GM12864 (cell line): ENCODE measurements at places on chromosomes 12 and 14.

GRCh38 chr12:64566122-64566521, 44.2 kb upstream of the RASSF3 start:
- DNase-seq: no peak

GRCh38 chr12:90098132-90098779, 389.6 kb upstream of the ATP2B1 start:
- DNase-seq: no peak

DNA sequence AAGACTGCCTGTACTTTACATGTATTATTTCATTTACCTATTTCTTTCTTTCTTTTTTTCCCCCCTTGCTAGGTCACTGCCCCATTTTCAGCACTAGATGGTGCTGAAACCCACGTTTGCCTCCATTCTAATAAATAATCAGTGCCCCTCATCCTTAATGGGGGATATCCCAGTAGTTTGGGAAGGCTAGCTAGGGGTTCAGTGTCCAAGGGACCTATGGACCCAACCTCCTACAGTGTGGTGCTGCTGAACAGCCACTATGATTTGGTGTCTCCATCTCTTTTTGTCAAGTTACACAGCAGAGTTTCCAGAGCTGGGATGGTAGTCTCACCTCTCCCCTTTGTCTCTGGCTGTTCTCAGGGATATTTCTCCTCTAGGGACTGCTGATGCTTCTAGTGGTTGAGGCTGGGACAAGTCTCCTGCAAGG, 6.5 kb upstream of the HCFC2 start:
- no peak for DNase-seq

- no peak for DNase-seq
Measured at GRCh38 chr14:102908766-102909455, 13.6 kb upstream of the AMN start.

DNA sequence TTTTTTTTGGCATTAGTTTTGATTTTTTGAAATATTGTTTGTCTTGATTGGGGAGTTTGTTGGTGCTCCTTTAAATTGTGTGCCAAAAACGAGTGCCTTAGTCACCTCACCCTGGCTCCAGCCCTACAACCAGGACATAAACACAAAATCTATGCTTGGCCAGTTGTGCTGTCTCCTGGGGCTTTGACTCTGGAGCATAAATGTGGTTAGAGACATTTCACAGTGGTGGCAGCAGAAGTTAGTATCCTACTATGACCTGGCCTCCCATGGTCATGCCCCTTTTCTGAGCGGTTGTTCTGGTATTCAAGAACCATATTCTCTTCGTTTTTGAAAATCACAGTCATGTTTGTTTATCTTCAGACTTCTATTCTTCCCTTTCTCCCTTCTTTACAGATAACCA, 70.7 kb upstream of the PSMA6 start:
- no peak for DNase-seq

DNA sequence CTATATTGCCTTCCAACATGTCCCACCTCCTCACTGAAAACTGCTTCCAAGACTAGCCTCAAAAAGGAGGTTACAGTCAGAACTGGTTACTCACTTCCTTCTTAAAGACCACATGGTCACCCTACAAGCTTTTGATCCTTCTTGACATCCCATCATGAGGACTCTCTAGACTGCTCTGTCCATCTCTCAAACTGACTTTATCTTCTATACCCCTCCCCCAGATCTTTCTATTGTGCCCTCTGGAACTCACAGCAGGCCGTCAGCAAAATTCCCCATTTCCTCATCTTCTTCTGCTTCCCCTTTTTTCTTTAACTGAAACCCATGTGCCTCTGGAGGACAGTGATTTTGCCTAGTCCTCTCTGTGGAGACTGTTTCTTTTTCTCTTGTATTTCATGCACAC, 18.1 kb upstream of the IGF1 start:
- no peak for DNase-seq

DNA sequence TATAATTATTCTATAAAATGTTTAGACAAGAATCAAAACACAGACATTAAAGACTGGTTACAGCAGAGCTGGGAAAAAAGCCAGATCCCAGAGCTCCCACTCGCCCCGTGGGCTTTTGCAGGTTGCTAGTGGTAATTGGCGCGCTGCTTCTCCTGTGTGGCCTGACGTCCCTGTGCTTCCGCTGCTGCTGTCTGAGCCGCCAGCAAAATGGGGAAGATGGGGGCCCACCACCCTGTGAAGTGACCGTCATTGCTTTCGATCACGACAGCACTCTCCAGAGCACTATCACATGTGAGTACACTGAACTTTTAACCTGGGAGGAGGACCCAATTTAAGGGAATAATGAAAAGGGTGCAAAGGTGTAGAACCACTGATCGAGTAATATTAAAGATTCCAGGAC, 7.5 kb downstream of the TMEM52B start:
- no peak for DNase-seq

- DNase-seq: no peak
Measured at GRCh38 chr12:72549184-72549583, 277.0 kb downstream of the TRHDE start.

DNA sequence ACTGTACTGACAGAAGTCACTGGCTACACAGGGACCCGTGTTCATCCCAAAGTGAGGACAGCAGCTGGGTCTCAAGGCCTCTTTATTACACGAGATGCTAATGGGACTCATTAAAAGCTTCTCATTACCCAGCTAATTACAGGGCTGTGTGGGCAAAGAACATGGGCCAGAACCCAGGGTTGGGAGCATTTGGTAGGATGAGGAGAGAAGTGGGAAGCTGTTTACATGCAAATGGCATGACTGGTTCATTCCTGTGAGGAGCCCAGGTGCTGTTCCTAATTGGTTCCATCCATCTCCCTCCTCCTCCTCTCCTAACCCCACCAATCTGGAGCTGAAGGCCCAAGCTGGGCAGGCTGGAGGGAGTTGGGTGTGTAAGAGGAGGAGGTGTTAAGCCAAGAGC, 8.9 kb upstream of the TAC3 start:
- no peak for DNase-seq

DNA sequence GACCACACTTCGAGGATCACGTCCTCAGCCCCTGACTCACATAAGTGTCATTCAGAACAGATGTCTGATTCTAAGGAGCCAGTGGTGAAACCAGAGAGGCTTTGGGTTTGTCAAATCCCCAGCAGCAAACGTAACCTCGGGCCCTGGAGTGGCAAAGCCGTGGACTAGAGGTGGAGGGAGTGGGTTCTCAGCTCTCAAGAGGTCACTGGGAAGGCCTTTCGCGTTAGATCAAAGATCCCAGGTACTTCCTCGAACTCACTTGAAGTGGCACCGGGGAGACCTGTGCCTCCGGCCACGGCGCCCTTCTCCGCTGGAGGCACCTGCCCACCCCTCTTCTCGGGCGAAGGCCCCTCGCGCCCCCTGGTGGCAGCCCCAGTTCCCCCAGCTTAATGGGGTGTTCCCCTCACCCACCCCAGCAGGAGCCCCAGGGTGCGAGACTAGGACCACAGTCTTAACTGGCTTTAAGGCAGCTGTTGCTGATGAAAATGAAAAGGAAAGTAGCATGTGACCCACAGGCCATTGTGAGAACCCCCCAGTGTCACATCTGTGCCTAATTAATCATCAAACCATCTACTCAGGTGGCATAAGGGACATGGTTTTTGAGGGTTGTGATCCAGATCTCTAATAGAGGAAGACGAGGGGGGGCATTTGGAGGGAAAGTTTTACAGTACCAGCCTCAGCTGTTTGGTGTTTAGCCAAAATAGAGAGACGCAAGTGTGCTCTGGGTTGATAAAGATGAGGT, 672 bp upstream of the ESR2 start:
- peak; percentile 52 for DNase-seq

DNA sequence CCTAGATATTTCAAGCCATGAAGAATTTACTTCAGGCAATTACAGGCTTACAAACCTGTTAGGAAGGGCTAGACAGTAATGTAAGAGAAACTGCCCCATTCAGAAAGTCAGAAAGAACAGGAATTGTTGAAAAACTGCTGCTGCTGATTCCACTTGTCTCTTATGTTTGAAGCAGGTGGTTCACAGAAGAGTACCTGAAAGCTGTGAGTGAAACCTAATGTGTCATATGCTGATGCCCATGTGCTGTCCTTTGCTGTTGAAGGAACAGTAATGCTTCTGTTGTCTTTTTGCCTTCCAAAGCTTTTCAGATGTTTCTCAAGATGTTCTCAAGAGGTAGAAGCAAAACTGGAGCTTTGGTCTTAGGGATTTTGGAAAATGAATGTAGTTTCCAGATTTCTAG, 39.0 kb downstream of the MNAT1 start:
- no peak for DNase-seq

DNA sequence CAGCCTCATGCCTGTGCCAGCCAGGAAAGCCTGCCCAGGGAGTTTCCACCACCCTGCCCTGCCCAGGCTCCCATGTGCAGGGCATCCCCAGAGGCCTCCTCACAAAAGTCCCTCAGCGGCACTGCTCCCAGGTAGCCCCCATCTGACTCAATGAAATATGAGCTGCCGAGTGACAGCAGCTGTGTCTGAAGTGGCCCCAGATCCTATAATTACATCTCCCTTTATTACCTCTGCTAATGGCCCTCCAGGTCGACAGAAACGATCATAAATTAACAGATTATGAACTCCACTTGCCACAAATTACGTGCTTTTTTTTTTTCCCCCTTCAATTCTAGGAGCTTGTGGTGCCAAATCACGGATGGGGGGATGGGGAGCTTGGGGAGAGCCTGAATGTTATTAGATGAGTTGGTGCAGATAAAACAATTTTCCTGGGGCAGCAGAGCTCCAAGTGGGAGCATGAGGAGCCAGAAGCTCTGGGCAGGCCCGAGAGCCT, 110.4 kb downstream of the ESRRB start:
- no peak for DNase-seq

GRCh38 chr14:68468437-68469207, 324.2 kb downstream of the ZFP36L1 start:
- no peak for DNase-seq

- DNase-seq: peak; percentile 18
Measured at GRCh38 chr14:73173092-73173735, 36.9 kb downstream of the PSEN1 start.

- DNase-seq: no peak
Measured at GRCh38 chr12:43462741-43463140, 89.3 kb downstream of the ADAMTS20 start.

GRCh38 chr12:4947253-4947652, 37.5 kb downstream of the KCNA1 start:
- DNase-seq: no peak

- DNase-seq: no peak
Measured at GRCh38 chr12:34298971-34299801, 276.9 kb downstream of the ALG10 start.

DNA sequence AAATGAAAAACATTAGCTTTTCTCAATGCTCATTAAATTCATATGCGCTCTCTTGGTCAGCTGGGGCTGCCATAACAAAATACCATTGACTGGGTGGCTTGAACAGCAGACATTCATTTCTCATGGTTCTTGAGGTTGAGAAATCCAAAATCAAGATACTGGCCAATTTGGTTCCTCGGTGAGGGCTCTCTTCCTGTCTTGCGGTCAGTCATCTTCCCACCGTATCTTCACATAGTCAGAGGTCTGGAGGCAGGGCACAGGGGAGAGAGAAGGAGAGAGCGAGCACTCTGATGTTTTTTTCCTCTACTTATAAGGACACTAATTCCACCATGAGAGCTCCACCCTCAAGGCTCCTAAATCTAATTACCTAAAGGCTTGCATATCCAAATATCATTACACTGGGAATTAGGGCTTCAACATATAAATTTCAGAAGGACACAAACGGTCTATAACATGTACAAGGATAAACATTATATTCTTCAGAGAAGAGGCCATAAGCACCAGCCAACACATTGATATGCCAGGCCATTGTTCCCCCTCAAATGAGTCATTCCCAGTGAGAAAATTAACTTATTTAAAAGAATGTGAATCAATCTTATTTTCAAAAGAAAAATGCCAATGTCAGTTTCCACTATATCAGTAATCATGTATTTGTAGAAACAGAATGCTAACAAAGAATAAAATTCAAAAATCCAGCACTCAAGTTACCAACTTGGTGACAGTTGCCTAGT, 152.2 kb downstream of the BTG1 start:
- no peak for DNase-seq

DNA sequence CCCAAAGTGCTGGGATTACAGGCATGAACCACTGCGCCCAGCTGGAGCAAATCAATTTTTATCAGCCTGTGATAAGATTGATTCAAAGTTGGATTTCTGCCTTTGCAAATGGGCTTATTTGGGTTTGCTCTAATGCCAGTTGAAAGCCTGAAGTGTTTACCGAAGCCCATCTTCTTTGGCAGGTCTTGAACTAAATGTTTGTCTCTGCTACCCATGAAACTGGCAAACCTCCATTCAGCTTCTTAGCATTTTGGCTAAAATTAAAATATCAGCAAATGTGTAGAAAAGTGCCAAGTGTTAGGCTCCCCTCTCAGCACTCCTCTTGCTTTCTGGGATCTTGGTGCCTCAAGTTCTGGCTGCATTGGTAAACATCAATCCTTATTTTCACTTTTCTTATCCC, 61.5 kb downstream of the MGAT4C start:
- no peak for DNase-seq

GRCh38 chr12:86249851-86250250, 6.3 kb downstream of the MGAT4C start:
- no peak for DNase-seq

DNA sequence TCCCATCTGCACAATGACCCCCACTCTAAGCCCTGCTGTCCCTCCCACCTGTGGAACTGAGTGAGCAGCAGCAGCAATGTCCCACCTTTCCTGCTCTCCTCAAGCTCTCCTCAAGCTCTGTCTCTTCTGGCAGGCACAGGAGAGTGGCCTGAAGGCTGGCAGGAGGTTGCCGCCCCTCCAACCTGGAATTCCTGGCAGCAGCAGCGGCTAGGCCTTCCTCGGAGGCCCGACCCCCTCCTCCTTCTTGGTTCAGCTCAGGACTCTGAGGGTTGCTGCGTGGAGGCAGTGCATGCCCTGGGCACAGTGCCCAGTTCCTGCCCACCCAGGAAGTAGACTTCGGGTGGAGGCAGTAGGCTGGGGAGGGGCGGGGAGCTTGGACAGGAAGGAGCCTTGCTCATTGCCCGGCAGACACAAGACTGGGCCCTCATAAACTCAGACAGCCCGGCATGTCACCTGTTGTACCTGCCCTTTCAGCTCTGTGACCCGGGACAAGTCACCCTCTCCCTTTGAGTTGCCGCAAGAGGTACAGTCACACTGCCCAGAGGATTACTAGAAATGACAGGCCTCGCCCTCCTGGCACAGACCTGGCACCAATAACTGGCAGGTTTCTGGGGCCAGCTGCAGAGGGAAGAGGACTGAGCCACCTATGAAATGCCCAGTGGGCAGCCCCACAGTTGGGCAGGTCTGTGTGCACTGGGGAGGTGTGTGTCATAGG, 2.1 kb upstream of the SERPINA1 start:
- DNase-seq: no peak

DNA sequence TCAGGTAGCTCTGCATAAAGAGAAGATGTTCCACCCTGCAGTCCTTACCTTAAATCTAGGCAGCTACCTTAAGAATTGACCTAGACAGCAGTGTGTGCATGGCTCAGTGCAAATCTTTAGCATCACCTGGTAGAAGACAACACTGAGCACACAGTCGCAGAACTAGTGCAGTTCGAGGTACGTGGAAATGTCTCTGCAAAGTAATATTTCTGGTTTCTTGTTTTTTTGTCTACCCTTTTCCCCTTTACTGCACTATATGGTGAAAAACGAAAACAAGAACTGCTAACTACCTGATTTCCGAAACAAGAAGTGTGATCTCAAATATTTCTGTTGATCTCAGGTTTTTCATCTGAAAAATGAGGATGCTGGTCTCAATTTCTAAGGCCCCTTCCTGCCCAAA, 82.5 kb downstream of the ETV6 start:
- DNase-seq: peak; percentile 57
